ENCODE measurements at places on chromosomes 16 and 17.

DNA sequence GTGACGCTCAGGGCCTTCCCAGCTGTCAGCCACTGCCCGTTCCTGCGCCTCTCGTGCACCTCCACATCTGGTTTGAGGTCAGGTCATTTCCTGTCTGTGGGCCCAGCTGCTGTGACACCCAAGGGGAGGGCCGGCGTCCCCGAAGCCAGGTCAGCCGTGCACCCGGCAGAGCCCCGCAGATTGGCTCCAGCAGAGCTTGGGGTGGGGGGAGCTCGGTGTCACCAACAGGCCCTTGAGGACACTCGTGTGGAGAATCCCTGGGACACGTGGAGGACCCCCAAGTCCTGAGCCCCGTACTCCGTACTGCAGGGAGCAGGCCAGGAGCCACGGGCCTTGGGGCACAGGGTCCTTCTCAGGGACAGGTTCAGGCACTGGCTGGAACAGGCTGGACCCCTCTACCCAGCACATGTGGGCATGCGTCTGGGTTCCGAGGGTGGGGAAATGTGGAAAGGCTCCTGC lies 4.8 kb downstream of the SPATA2L start:
- H3K4me3 ChIP-seq = no peak overlapping the region
- H3K36me3 ChIP-seq = peaks cover 26% of the 10 kb centered on the region
- peaks cover 41% of the 10 kb centered on the region for H3K4me1 ChIP-seq
- H3K27me3 ChIP-seq = no peaks in the 10 kb centered on the region
- H3K27ac ChIP-seq = no peak overlapping the region

- H3K4me3 ChIP-seq = no peak overlapping the region
- H3K27me3 ChIP-seq = no peaks in the 10 kb centered on the region
- H3K36me3 ChIP-seq = no peaks in the 10 kb centered on the region
- no peaks in the 10 kb centered on the region for H3K4me1 ChIP-seq
Measured at GRCh38 chr17:12734926-12735325, 54.4 kb upstream of the ARHGAP44 start.

- no peaks in the 10 kb centered on the region for H3K27me3 ChIP-seq
- peak within 1 kb of the TSS; percentile 98 for H3K4me3 ChIP-seq
- H3K4me1 ChIP-seq = peaks cover 70% of the 10 kb centered on the region
- H3K27ac ChIP-seq = peak within 1 kb of the TSS; percentile 97
- peak; percentile 94 for ATAC-seq
Measured at GRCh38 chr17:60392042-60392844, at the start of gene USP32. USP32 (minus strand) TSS chr17:60392133; CDS start chr17:60391939, 194 bp downstream.

- no peak for ATAC-seq
- peaks cover 30% of the 10 kb centered on the region for H3K4me1 ChIP-seq
Measured at GRCh38 chr17:39212195-39212810, 12.2 kb downstream of the RPL19 start.

DNA sequence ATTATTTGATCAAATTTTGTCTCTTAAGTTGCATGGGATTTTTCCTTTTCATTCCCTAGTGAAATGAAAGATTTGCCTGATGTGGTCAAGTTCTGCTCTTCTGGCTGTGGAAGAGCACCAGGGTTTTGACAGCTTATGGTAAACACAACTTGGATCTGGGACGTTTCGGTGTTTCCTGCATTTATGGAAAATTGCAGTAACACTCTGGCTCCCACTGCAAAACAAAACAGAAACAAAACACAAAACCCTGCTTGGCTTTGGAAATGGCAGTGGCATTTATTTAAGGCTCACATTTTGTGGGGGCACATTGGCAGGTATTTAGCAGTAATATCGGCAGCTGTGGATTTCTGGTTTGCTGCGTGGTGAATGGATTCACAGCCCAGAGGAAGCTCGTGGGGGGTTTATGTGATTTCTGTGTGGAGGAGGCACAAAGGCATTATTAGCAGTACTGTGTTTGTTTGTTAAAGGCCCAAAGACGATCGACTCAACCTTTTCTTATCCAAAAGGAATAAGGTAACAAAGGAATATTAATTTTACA lies 377.8 kb downstream of the SNX29 start:
- no peak for ATAC-seq
- H3K4me1 ChIP-seq = no peaks in the 10 kb centered on the region
- H3K36me3 ChIP-seq = peaks cover 70% of the 10 kb centered on the region
- no peak overlapping the region for H3K4me3 ChIP-seq
